ENCODE measurements at places on chromosomes 12 and 14.

GRCh38 chr12:7162691-7163114 is 26.8 kb upstream of the PEX5 start:
- no peak for DNase-seq

- DNase-seq: no peak
Measured at GRCh38 chr14:89748004-89748403, 206.5 kb downstream of the EFCAB11 start.

- no peak for DNase-seq
Measured at GRCh38 chr14:50864946-50865345, 6.9 kb upstream of the ABHD12B start.

- DNase-seq: no peak
Measured at GRCh38 chr12:94169966-94170689, 21.8 kb downstream of the PLXNC1 start.

DNA sequence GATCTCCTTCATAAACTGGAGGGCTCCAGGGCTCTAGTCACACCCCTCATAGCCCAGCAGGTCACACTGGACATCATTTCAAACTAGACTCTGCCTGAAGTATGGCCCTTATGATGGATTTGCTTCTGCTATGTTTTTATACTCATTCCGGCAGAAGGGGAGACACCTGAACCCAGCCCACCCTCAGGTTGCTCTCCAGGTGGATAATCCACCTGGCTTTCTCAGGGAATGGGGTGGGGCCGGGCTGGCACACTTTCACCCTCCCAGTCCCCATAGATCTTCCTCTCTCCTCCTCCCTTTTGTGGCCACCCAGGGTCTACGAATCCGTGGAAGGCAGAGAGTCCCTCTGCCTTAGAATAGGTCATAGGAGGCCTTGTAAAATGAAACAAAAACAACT is 9.8 kb upstream of the KRT73 start:
- DNase-seq: no peak

Data from activated CD4-positive, alpha-beta T cell treated with anti-CD3 and anti-CD28 coated beads for 24 hours (primary cell).